ENCODE measurements at places on chromosomes 13 and 19.

- DNase-seq = no peak
Observed at GRCh38 chr13:46039411-46040182, 12.9 kb downstream of the ZC3H13 start.

- DNase-seq = no peak
Observed at GRCh38 chr19:31537136-31537535, 187.9 kb upstream of the TSHZ3 start.

- no peak for DNase-seq
Observed at GRCh38 chr19:58261968-58262921, 16.5 kb upstream of the ZNF8 start.

- DNase-seq = peak; percentile 66
Observed at GRCh38 chr19:35357867-35358573, at the start of gene FFAR3. Gene FFAR3, plus strand, starts transcription at chr19:35358460. Its CDS starts 431 bp downstream, at chr19:35358891.

DNA sequence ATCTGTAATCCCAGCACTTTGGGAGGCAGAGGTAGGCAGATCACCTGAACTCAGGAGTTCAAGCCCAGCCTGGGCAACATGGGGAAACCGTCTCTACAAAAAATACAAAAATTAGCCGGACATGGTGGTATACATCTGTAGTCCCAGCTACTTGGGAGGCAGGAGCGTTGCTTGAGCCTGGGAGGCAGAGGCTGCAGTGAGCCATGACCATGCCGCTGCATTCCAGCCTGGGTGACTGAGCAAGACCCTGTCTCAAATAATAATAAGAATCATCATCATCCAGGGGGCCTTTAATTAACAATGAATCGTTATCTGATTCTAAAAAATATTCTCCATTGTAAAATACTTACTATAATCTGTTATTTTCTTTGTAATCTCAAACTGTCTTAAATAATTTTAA is 283.4 kb downstream of the DACH1 start:
- DNase-seq = no peak

- DNase-seq = no peak
Observed at GRCh38 chr19:33767898-33768413, 28.7 kb upstream of the KCTD15 start.

DNA sequence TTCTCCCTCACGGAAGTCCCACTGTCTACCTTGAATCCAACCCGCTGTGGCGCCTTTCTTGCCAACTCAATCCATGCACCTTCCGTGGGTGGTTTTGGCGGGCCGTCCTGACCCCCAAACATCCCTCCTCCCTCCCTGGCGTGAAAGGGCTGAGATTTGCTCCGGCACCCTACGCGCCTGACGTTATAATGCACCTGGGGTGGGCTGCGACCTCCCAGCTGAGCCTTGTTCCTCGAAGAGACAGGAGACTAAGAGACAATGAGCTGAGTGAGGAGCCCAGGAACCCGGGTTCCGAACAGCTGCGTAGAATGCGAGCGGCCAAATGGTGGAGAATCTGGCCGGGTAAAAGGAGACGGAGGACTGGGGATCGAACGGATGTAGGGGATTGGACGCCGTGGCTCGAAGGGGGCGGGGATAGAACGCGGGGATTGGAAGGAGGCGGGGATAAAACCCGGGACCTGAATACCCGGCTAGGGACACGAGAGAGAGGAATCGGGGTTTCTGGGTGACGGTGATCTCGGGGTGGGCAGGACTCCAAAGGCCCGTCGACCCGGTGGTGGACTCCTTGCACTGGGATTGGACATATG is at the start of gene CPT1C:
CPT1C (plus strand) TSS at position 461 of the 587 bp plus-strand sequence. CDS start 1,137 bp downstream, outside the sequence.
- DNase-seq = no peak

DNA sequence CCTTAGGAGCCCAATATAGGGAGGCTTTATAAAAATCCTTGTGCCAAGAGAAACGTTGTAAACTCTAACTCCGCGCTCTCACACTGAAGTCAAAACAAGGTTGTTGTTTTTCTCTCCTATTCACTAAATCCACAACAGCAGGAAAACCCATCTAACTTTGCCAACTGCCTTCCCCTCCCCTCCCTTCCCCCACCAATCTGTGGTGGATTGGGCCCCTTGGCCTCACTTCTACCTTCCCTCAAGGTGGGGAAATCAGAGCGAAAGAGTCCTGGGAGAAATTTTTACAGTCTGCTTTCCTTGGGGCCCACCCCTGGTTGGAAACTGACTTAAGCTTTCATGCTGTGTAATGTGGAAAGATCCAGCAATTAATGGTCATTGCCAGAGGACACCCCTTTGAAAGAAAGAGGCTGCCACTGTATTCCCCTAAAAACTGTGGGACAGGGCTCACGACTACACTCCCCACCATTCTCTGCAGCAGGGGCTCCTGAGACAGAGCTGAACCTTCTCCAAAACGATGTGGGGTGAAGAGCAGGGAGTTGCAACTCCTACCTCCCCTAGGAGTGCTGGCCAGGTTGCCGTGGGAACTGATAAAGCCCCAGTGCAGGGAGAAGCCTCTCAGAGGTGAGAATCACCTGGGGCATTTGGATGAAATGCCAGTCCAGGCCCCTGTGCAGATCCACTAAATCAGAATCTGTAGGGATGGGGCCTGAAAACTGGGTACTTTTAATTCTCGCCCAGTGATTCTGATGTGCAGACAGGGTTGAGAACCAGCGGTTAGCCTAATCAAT is 1.1 kb downstream of the DHRS12 start:
- DNase-seq = no peak

DNA sequence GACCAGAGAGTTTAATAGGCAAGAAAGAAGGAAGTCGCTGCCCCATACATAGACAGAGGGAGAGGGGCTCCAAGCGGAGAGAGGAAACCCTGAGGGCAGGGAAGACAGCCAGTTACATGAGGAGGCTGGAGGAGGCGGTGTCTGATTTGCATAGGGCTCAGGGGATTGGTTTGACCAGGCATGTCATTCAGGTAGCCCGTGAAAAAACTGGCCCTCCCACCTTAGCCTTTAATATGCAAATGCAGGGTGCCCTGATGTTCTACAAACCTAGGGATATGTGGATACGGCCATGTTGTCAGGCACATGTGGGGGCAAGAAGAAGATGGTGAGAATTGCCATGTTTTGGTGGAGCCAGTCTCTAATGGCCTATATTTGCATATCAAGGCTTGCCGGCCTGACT is 1461.6 kb downstream of the PCDH9 start:
- no peak for DNase-seq

- no peak for DNase-seq
Observed at GRCh38 chr13:72534951-72535640, 192.3 kb downstream of the MZT1 start.

- DNase-seq = no peak
Observed at GRCh38 chr13:79191501-79191900, 214.6 kb downstream of the RBM26 start.

- no peak for DNase-seq
Observed at GRCh38 chr13:110212529-110212928, 94.4 kb downstream of the COL4A1 start.

DNA sequence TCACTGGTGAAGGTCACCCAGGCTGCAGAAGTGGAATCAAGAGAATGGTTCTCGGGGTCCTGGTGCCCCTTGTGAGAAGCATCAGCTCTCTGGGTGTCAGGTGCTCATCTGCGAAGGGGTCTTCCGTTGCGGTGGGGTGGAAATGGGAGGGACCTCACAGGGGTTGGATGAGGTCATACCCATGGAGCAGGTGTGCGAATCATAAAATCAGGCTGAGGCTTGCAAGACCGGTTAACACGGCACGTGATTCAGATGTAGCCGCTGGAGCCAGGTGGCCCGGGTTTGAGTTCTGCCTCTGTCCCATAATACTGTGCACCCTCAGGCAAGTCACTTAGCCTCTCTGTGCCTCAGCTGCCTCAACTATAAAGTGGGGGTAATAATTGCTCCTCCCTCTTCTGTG is 3.9 kb upstream of the KLK15 start:
- no peak for DNase-seq

- DNase-seq = no peak
Observed at GRCh38 chr13:81383444-81383843, 1042.5 kb upstream of the SPRY2 start.

GRCh38 chr19:27748551-27749152 is 1464.3 kb downstream of the UQCRFS1 start:
- no peak for DNase-seq

GRCh38 chr19:45049073-45049736 is 10.4 kb downstream of the CLASRP start:
- no peak for DNase-seq

DNA sequence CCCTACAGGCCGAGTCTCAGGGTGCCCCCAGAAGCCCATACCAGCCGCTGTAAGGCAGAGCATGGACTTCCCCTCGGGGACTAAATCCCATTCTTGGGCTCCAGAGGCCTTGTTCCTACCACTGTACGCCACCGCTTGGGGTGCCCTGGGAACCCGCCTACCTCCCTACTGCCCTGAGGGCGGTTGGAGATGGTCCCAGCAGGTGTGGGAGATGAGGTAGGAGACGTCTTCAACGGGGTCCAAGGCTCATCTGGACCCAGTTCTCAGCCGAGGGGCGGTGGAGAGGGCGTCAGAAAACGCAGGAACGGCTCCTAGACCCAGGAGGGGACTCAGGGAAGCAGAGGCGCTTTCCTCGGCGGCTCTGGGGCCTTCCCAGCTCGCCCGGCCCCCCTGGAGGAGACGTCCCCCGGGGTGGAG is 833 bp upstream of the ZIK1 start:
- DNase-seq = no peak

DNA sequence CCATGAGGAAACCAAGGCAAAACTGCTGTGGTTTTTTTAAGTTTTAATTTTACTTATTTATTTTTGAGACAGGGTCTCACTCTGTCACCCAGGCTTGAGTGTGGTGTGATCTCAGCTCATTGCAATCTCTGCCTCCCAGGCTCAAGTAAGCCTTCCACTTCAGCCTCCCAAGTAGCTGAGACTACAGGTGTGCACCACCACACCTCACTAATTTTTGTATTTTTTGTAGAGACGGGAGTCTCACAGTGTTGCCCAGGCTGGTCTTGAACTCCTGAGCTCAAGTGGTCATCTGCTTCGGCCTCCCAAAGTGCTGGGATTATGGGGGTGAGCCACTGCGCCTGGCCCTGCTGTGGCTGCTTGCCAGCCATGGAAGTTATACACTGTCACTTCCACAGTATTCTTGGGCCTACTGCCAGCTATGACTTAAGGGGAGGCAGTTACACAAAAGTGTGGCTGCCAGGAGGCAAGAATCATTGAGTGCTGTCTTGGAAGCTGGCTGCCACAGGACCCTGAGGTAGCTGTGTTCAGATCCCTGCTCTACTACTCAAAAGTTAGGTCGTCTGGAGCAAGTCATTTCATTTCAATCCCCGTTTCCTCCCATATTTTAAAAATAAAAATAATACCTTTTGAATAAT is 12.7 kb downstream of the FARP1 start:
- no peak for DNase-seq

DNA sequence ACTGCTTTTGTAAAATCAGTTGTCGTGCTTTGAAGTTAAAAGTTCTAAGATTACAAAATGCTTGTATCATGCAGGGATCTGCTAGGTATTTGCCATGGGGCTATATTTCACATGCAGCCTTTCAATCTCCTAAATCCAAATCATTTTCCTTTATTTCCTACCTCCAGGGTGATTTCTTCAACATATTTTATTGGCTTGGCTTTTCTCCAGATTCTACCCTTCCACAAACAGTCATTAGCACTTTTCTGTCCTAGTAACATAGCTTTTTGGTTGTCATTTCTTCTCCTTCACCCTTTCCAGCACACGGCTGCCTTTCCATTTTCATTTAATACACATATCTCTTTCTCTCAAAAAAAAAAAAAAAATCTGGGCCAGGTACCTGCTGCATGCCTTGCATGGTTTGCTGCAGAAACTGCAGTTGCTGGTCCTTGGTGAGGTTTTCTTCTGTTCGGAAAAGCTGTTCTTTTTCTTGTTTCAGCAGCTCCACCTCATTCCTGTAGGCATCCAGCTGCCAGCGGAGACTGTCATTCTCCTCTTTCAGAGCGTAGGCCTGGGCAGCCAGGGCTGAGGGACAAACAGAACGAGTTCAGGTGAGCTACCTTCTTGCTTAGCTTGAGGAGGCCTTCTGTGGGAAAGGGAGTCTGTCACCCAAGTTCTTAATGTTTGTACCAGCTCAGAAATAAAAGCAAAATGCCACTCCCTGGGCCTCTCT is 274.7 kb downstream of the DNAJC15 start:
- DNase-seq = no peak

GRCh38 chr13:113183450-113184129 is 24.9 kb downstream of the PCID2 start:
- DNase-seq = no peak

DNA sequence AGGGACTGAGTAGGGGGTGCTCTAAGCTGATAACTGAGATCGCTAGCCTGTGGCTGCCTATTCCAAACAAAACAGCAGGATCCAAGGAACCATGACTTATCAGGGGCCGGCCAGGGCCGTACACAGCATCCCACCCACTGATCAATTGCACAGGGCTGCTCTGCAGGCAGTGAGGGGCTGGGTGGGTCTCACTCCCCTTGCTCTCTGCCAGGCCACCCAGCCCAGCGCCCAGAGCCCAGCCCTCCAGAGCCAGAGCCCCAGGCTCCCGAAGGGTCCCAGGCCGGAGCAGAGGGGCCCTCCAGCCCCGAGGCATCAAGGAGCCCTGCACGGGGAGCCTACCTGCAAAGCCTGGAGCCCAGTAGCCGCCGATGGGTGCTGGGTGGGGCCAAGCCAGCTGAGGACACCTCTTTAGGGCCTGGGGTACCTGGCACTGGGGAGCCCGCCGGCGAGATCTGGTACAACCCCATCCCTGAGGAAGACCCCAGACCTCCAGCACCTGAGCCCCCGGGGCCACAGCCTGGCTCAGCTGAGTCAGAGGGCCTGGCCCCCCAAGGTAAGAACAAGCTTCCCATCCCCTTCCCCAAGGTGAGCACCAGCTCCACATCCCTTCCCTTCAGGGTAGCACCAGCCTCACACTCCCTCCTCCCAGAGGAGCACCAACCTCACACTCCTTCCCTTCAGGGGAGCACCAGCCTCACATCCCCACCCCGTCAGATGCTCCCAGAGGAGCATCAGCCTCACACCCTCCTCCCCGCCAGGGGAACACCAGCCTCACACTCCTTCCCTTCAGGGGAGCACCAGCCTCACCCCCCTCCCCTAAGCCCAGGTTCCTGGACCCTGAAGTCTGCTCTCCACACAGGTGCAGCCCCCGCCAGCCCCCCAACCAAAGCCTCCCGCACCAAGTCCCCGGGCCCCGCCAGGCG is 1.9 kb downstream of the SYDE1 start:
- DNase-seq = no peak

GRCh38 chr13:52161181-52161646 is 1.8 kb upstream of the NEK3 start:
- no peak for DNase-seq

DNA sequence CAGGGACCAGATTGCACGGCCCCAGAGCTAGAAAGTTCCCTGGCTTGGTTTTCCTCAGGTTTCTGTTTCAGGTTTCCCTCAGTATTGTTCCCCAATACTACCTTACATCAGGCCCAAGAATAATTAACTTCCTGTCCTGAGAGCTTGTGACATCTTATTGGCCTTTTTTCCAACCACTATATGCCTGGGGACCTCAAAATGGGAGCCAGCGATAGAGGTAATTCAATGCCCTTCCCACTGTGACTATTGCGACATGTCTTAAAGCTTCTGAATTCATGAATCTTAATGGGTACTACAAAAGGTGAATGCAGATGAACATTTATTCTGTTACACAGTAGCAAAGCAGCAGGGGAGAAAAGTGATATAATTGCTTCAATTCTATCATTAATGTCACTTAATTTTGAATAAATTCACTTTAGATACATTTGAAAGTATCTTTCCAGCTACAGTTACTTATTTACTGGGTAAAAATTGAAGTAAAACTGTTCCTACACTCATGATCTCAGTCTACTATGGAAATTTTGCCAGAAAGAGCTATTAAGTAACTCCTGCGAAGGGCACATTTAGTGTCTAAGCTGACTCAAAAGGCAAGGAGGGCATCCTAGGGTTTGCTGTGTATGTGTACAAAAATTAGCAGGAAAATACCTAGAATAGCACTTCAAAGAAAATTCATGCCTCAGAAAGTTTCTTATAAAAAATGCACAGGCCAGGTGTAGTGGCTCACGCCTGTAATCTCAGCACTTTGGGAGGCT is 4.1 kb downstream of the CRYL1 start:
- DNase-seq = no peak

Data from hematopoietic multipotent progenitor cell (in vitro differentiated cells).